Omental fat pad (tissue), 4 donors: ENCODE measurements at places on chromosomes 6 and 20.

- no peak for DNase-seq
These were observed 89.9 kb downstream of the GPR6 start for GRCh38 chr6:110067837-110068591.

DNA sequence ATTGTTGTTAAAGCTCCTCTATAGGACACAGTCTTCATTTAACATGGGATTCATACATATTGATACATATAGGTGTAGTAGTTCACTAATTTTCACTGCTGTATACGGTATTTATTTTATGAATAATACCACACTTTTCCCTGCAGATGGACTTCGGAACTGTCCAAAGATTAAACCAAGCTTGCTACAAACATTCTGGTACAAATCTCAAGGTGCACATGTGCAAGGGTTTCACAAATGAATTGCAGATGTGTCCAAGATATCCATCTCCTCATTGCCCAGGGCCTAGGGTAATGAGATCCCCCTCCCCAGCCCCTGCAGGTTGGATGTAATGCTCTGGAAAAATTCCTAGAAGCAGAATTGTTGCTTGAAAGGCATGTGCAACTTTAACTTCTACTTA, 31.4 kb downstream of the DTNBP1 start:
- no peak for DNase-seq

GRCh38 chr6:141677598-141678211, 455.0 kb upstream of the GJE1 start:
- no peak for DNase-seq

DNA sequence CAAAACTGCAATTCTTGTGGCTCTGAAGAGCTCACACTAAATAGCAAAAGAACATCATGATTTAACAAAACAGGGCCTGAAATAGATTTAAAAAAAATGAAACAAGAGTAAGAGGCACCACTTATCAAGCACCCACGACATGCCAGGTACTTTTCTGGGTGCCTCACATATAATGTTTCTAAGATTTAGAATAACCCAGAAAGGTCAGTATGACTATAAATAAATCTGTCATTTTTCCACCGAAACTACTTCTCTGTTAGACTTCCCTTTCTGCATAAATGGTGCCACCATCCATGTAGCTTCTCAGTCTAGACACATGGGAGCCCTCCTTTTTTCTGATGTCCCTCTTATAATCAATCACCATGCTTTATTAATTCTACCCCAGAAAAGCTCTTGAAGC, 652.4 kb upstream of the CHD6 start:
- no peak for DNase-seq

- DNase-seq: no peak
These were observed 72.3 kb upstream of the BEND3 start for GRCh38 chr6:107187630-107188029.

DNA sequence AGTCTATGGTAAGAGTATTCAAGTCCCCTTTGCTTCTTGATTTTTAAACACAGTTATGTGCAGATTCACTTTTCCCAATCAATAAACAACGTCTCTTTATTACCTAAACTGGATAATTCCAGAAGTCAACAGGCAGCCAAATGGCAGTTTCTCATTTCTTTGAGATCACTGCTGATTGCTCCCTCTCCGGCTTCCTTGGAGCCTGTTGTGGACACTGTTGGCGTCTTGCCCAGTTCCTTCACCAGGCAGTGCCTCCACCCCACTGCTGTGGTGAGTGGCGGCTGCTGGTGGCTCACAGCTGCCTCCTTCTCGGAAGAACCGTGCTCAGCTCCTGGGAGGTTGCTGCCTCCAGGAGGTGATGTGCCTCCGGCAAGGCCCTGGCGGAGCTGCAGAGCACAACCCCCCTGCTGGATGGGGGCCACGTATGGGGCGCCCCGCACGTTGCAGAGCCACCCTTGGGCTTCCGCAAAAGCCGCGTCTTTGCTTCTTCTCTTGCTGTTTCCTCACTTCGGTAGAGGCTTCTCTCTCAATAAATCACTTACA, 105.1 kb upstream of the CNKSR3 start:
- DNase-seq: no peak

DNA sequence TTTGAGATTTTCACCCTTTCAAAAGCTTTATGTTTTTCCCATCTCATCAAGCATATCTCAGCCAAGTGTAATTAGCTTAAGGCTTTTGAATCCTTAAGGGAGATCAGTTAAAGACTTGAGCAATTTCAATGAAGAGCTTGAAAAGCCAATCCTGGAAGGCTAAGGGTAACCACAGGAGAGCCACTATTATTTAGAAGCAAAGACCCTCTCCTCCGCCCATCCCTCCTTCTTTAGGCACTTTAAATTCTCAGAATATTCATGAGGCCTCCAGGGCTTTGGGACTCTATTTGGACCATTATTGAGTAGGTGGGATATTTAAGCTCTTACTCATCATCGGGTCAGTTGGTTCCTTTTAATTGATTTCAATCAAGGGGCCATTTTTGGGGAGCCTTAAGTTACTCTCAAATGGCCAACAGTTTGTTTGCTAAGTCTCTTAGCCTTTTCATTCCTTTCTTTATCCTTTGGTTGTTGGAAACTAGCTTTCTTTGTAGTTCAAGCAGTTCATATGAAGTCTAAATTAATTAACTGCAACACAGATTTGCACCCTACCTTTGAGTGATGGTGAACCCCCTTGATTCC, 567.2 kb downstream of the KIF16B start:
- DNase-seq: no peak

DNA sequence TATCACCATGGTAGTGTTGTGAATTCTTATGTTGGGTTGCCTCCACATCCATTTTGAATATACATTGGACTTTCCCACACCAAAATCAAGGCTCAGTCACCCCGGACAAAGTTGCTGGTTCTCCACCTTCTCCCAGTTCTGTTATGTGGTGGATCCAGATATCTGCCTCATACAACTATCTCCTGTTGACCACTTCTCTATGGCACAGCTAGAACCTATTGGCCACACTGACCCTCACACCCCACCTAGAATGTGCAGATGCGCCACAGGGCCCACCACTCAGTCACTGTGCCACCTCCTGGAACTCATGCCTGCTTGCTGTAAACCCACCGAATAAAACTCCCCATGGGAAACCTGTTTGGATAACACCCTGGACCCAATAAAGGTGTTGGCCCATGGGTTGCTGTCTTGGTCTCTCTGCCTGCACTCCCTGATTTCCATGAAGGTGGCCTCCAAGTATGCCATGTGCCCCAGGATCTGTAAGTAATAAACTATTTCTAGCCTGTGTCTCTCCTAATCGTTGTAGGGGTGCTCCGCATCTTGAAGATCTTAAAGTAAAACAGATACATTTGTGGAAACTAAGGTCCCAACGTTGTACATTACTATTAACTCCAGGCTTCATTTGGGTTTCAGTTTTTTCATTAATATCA, 7.2 kb upstream of the NQO2 start:
- DNase-seq: no peak

DNA sequence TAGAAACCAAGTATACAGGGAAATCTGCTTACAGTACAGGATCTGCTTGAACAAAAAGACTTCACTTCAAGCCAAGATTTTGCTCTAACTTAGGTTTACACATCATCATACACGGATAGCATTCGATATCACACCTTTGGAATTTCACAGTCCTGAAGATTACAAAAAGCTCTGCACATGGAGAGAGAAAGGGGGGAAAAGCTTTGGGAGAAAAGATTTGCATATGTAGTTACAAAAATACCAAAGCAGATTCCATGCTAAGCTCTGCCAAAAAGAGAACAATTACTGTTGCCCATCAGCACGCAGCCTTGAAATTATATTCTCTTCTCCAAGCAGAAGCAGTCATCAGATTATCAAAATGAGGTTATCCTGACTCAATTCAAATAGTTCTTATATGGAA, 62.0 kb downstream of the HIVEP2 start:
- DNase-seq: no peak
